ENCODE measurements at places on chromosomes 6 and 20.

GRCh38 chr6:135411339-135411738, 86.2 kb downstream of the AHI1 start:
- DNase-seq = no peak

DNA sequence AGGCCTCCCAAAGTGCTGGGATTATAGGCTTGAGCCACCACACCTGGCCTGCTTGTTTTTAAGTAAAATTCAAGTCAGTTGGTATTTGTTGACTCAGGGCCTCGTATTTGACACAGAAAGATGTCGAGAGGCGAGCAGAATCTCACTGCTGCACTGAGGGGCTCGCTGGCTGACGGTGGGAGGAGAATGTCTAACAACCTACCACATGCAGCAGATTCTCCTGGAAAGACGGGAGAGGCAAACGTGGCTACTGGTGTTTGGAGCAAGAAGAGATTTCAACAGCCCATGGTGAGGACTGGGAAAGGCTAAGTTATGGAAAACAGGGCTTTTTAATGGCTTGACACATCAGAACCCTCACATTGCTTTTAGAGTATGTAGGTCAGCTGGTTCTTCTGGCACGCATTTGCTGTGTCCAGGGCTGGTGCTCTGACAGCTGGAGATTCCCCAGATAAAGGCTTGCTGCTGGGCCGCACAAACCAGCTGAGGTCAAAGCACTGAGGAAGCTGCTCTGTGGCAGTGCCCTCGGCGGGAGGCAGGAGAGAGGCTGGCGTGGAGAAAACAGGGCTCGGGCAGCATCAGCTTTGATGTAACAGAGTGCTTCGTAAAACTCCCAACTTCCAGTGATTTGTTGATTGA, 84.2 kb upstream of the FRMD1 start:
- no peak for DNase-seq

DNA sequence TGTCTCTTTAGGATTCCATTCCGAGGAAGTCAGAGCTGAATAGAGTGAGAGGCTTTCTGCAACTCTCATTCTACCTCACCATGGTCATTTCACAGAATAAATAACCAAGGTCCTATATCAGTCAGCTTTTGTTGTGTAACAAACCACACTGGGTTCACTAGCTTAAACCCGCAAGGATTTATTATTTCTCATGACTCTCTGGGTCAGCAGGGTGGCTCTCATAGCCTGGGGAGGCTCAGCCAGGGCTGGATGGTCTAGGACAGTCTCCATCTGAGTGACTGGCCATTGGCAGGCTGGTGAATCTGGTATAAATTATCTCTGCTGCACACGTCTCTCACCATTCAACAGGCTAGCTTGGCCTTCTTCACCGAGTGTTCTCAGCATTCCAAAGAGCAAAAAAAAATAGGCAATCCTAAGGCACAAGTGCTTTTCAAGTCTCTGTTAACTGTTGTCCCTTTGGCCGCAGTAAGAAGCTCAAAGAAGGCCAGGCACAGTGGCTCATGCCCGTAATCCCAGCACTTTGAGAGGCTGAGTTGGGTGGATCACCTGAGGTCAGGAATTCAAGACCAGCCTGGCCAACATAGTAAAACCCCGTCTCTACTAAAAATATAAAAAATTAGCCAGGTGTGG, 39.7 kb downstream of the ISM1 start:
- no peak for DNase-seq

- no peak for DNase-seq
Measured at GRCh38 chr6:136470044-136470443, 80.2 kb downstream of the MAP7 start.

- DNase-seq = no peak
Measured at GRCh38 chr6:38233161-38233791, 406.5 kb downstream of the BTBD9 start.

DNA sequence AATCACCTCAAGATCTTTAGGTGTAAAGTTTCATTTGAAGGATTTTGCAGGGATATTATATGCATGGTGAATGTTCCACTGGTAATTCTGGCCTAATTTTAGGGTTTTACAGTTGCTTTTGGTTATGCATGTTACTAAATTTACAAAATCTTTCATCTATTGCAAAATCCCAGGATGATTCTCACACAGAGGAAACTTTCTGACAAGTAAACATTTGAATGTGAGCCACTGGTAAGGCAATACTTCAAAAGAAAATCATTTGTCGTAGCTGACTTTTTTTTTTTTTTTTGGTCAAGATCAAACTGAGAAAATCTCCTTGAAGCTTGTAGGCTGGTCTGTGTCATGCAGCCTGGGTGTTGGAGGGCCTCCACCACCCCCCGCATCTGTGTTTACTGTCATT, 141.9 kb upstream of the EXOC2 start:
- no peak for DNase-seq

GRCh38 chr20:35823147-35823546, 51.3 kb downstream of the PHF20 start:
- DNase-seq = no peak

DNA sequence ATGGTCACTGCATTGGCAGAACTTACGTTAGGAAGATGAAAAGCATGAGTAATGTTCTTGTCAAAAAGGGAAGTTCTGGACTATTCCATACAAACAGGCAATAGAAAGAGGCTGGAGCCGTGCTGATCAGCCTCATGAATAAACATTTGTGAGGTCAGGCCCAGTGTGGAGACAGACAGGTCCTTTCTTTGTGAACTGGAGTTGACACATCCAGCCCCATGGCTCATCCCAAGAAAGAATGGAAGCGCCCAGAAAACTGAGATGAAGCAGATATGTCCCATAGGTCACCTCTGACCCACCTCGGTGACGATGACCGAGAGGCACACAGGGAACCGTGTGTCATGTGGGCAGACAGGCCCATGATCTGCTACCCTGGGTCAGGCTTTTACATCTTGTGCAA, 276.0 kb upstream of the SGK1 start:
- no peak for DNase-seq

DNA sequence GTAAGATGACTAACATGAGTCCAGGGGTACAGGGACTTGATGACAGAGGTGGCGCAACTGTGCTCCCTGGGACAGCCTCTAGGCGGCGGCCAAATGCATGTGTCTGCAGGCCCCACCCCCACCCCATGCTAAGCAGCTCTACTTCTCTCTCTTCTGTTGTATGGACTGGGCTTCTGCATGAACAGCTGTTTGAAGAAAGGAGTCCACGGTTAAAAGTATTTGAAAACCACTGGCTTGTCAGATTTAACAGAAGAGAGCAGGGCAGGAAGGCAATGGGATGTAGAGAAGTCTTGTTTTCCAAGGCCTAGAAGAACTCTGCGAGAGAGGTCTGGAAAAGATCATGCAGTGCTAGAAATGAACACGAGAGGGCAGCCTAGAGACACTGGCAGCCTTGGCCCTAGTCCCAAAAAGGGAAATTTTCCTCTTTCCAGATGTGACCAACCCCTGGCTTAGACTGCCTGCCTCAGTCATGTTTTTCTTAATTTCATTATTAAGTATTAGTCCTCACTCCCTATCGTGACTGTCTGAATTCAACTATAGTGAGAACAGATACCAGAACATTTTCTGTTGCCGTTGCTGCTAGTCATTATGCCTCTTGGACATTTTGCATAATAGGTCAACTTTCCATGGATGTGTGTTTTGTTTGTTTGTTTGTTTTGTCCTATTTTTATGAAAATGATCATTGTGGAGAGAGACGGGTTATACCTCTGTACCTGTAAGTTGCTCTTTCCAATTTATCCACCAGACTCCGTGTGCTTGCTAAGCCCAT, 265.0 kb downstream of the ADGRG6 start:
- peak; percentile 58 for DNase-seq

DNA sequence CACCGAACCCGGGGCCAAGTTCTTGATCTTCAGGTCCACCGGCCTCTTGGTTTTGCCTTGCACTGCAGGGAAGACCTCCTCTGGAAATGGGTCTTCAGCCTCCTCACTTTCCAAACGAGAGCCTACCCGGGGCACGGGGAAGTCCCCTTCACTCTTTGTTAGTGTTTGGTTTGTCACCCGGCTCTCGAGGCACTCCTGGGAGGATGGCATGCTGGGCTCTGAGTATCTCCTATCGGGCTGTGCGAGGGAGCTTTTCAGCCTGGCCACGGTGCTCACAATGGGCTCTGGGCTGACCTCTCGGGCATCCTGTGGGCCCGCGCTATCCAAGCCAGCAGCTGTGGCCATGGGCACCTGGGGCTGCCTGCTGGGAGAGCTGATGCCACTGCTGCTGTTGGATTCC, 8.1 kb downstream of the TAGAP start:
- DNase-seq = no peak

GRCh38 chr20:20139403-20139802, 87.1 kb downstream of the CFAP61 start:
- no peak for DNase-seq

DNA sequence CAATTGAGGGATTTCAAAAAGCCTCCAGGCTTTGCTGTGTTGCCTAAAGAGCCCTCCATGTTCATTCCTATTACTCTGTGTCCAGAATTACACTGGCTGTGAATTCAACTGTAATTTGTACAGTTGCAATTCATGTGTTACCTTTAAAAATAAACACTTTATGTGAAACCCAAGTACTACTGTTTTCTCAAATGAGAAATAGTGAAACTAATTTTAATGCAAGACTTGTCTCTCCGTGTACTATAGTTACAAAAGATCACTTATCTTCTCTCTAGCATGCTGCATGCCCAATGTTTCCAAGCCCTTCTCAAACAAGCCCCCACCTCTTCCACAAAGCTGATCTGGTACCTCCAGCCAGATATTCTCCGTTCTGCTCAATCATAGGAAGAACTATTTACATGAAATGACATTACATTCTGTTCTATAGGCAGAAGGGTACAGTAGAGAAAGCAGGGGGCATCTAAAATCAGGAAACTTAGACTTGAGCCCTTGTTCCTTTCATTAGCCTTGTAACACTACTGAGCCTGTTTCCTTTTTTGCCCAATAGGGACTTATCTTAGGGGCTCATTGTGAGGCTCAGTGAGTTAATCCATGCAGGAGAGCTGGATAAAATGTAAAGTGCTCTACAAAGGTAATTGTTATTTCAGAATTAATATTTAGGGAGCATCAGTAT, 12.3 kb upstream of the COL9A1 start:
- DNase-seq = no peak

DNA sequence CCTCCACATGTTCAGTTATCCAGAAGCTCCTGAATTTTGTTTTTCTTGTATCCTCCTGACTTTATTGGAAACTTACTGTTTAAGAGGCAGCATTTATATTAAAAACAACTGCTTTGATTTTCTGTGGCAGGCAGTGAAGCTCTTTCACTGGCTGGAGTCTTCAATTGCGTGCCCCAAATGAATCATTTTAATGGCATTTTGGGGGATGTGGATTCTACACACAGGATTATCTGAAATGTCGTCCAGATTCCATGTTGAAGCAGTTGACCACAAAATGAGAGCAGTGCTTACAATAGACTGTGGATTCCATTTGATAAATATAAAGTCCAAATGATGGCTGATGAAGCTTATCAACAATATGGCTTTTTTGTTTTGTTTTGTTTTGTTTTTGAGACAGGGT, 41.0 kb upstream of the HIVEP1 start:
- DNase-seq = no peak

All from naive thymus-derived CD8-positive, alpha-beta T cell (primary cell).